Astrocyte of the hippocampus (primary cell): ENCODE measurements at places on chromosomes 4 and X.
A peak's percentile ranks its signal among the peaks of the same experiment; 100 is the strongest.

DNA sequence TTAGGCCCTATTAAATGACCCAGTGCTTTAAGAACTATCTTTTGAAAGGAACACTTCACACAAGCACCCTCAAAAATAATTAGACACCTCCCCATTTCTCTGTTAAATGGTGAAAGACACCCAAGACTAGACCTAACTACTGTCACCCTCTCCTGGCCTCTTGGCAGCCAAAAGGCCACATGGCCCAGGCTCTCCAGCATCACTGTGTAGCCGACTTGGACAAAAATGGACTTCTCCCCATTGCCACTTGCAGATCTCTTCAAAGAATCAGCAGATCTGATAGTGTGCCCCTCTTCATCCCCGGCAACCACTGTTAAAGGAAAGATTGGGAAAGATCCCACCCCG, 2.0 kb downstream of the MID1IP1 start:
- peak; percentile 6 for DNase-seq

GRCh38 chr4:114225436-114225835, 246.0 kb upstream of the ARSJ start:
- no peak for DNase-seq

DNA sequence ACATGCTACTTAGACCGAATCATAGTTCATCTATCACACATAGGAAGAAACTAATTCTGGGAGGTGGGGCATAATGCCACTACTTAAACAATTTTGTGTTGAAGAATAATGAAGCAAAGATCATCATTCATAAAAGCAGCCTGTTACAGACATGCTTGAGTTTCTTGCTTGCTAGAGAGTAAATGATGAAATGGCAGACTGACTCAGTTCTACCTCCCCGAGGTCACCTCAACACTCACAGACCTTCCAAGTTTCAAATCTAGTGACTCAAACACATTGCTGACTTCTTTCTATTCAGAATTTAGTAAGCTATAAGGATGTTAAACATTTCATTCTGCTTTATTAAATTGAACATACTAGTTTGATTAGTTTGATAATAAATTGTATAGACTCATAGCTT, 636.5 kb upstream of the FRG1 start:
- DNase-seq, result no peak

DNA sequence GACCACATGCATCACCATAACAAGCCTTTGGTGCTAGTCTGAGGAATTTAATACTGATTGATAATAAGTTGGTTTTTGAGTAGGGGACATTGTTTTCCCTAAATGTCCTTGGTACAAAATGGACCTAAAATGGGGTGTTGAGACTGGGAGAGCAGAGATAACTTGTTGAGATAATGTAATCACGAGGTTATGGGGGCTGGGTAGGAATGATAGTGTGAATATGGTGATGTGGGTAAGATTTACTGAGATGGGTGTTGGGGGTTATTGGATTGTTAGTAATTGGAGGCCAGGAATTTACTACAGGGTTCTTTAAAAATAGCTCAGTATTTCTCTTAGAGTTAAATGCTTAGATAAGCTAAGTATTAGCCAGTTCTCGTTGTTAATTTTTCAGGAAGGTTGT, 3.9 kb downstream of the BMP2K start:
- DNase-seq, result no peak

DNA sequence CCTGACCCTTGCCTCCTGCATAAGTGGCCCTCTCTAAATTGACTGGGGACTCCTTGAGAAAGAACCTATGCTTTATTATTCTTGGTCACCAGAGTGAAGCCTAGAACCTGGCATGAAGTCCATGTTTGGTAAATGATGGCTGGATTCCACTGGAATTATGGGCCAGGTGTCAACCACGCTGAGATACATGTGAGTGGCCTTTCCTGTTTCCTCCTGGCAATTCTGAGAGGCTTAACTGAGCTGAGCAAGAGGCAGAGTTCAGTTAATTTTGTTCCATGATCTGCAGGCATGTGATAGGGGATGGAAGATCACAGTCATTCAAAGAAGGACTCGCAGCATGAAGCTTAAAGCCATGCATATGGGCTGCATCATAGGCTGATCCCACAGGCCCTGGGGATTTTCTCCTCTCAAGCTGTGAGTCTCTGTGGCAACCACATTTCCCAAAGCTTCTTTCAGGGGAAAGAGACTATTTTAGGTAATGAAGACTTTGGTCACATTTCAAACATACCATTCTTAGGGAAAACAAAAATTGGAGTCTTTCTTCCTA, 69.4 kb upstream of the CLNK start:
- DNase-seq, result no peak

GRCh38 chr4:3250956-3251690, 2.2 kb downstream of the MSANTD1 start:
- DNase-seq, result peak; percentile 81

GRCh38 chr4:94689155-94689860, 68.4 kb upstream of the BMPR1B start:
- DNase-seq, result no peak

- DNase-seq, result peak; percentile 97
Measured at GRCh38 chr4:48909697-48910096, 3.1 kb upstream of the OCIAD2 start.

DNA sequence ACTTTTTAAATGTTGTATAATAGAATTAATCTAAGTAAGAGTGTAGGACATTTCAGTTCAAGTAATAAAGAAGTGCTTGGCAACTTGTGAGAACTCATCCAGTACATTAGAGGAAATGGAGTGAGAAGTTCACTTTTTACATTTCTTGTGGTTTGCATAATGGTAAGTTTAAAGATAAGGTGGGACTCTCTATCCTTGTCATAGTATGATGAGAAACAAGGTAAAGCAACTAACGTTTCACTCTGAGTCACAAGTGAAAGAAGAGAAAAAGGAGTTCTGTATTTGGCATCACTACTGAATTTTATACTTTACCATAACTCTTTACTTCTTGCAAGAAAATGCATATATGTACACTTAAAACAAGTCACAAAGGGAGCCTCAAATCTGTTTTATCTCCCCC, 219.4 kb downstream of the SLC4A4 start:
- no peak for DNase-seq

GRCh38 chr4:1043651-1044468, 32.4 kb downstream of the FGFRL1 start:
- DNase-seq, result peak; percentile 99
